ENCODE measurements at places on chromosomes 7 and 10.

GRCh38 chr7:117656806-117657205, 177.0 kb downstream of the CFTR start:
- DNase-seq: no peak

GRCh38 chr10:53491774-53492173, 719.2 kb upstream of the MBL2 start:
- DNase-seq: no peak

DNA sequence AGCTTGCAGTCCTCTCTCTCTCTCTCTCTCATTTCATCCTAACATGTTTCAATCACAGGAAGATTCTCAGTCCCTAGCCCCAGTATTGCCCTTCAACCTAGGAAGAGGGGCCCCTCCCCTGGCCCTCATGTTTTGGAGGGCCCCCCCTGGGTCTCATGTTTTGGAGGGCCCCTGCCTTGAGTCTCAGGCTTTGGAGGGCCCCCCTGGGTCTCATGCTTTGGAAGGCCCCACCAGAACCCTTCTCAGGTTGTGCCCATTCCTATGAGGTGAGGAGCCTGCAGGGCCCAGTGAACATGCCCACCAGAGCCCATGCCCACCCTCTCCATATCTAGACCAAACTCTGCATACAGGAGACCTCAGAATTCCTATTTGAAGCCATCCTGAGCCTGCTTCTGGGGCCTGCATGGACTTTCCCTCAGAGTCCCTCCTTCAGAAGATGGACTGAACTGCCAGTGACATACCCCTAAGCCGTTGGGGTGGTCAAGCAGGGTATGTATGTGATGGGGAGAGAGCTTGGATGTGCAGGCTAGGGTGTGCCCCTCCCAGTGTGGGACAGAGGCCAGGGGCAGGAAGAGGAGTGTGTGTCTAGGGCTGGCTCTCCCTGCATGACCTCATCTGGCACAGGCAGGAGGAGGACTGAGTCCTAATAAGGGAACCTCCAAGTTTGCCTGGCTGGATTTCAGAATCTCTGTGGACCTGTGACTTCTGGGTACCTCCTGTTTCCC, 8.1 kb upstream of the VDAC2 start:
- no peak for DNase-seq

- DNase-seq: no peak
These were observed 123.2 kb downstream of the NRP1 start for GRCh38 chr10:33211106-33211878.

- no peak for DNase-seq
These were observed 9.7 kb downstream of the PRLHR start for GRCh38 chr10:118585794-118586193.

DNA sequence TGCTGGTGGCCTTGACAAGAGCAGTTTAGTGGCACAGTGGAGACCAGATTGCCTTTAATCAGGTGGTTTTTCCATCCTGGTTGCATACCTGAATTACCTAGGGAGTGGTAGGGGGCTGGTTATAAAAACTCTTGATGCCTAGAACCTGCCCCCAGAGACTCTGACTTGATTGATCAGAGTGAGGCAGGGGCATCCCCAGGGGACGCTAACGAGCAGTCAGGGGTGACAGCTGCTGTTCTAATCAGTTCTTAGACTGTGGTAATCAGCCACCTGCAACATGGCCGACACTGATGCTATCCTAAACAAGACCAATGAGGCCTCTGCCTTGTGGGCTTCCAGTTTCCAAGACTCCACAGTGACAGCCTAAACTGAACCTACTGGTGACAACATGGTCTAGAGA, 2.0 kb upstream of the OPALIN start:
- DNase-seq: no peak

DNA sequence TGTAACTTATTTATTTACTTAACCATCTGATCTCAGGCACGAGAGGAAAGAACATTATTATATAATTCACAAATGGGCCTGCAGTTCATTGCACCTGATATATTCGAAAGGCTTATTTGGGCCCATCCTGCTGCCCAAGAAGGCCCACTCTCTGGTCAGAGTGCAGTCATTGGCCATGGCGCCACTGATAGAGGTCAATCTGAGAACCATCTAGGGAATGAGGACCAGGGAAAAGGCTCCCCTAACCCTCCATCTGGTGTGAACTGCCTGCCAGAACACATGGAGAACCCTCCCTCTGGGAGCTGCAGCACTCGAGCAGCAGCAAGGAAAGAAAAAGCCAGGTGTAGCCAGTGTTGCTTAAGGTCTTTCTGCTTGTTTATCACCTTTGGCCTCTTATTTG, 136.6 kb downstream of the REEP3 start:
- no peak for DNase-seq

DNA sequence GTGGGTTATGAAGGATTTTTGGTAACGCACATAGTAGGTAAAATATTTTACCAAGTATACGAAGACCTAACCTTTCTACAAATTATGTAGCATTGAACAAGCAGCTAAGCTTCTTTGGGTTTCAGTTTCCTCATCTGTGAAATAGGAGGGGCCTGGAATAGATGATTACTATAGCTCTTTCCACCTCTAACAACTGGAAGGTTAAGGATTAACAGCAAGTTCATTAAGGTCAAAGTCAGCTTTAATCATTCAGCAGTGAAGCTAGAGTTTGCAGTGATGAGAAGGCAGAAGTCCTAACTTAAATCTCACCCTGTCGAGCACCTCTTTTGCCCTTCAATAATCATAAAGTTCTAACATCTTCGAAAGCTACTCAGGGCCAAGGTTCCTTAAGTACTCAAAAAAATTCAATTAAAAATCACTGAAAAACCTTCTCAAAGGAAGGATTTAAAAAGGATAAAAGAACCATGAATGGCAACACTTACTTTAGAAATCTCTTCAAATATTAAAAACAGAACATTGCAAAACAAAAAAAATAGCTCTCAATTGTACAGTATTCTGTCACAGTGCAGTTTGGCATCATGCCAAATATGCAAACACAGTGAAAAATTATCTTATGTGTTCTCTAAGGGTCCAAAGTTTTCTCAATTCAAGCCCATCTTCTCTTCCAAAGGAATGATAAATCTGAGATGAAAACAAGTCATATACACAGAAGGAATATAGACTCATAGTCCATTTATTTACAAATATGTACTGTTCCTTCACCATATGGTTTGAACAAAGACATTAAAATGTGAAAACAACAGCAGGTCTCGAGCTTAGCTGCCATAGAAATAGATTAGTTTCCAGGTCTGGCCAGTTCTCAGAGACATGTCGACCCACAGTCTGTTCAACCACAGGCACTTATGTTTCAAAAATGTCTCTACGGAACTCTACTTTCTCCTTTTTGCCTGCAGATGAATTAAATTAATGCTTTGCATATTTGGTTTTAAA, 152.0 kb upstream of the SLC13A1 start:
- no peak for DNase-seq

- no peak for DNase-seq
These were observed 2.5 kb upstream of the NFE2L3 start for GRCh38 chr7:26149391-26149977.

DNA sequence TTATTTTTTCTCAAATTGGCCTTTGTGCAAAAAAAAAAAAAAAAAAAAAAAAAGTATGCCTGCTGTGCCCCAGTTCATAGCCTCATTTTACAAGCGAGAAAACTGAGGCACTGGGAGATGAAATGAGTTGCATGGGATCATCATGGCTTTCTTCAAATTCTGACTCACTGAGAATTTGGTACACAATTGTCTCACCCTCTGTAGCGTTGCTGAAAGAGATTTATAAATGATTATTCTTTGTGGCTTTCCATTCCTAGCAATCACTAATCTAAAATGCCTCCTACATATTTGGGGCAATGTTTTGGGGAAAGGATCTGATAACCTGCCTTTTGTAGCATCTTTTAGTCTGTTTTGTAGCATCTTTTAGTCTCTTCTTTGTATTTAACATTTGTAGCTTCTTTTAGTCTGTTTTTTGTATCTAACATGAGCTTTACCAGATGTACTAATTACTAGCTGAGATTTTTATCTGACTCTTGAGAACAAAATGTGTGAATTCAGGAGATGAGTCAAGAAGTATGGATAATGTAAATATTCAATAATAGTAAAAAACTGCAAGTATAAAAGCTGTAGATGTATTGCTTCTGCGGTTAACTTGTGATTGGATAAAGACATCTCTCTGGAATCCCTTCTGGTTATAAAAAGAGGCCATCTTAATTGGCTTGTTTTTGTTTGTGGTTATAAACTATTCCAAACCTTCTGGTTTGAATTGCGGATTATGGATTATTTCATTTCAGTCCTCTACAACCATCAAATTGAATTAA, 161.4 kb downstream of the ARID5B start:
- DNase-seq: no peak

DNA sequence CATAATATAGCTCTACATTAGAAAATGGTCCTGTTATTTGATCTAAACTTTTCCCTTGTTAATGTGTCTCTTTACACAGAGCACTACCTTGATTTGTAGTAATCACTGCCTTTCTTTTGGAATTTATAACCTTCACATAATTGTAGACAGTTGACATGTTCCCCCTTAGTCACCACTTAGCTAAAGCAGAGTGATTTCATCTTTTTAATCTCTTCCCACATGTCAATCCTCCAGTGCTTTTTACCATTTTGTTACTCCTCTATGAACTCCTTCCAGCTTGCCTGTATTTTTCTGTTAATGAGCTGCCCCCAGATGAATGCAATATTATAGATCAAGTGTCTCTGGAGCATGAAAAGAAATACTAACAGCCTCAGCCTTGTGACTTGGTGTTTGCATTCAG, 2.6 kb upstream of the PPP1R3A start:
- no peak for DNase-seq

- DNase-seq: no peak
These were observed 70.5 kb downstream of the AGMO start for GRCh38 chr7:15491361-15491760.

- peak; percentile 15 for DNase-seq
These were observed 12.2 kb downstream of the TRPV6 start for GRCh38 chr7:142873281-142873784.

All from NCI-H2081 (cell line).